Astrocyte (in vitro differentiated cells and primary cell): ENCODE measurements at places on chromosomes 7 and 10. TPM values are rescaled to one million over a fixed set of nuclear protein-coding genes. Genes with fewer than 3 reads are reported as not detected.

DNA sequence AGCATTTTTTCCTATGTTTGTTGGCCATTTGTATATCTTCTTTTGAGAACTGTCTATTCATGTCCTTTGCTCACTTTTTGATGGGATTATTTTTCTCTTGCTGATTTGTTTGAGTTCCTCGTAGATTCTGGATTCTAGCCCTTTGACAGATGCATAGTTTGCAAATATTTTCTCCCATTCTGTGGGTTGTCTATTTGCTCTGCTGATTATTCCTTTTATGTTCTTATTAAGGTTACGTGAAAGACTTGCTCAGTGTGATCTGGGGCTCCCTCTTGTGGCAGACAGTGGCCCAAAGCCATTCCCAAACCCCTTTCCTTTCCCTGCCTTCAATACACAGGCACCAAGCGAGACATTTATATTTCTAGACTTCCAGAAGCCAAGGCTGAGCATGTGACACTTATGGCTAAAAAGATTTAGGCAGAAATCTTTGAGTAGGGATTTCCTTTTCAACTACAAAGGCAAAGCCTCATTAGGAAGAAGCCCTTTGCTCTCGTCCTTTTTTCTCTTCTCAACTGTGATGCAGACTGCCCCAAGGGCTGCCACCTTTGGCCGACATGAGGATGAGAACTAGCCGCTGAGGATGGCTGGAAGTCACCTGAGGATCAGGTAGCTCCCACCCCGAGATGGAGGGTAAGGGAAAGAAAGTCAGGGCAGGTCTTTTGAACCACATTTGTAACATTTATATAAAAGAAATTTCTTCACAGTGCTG is 23.6 kb downstream of the ST8SIA6 start:
- H3K27ac ChIP-seq = no peak overlapping the region
- H3K4me3 ChIP-seq = no peak overlapping the region
- no peaks in the 10 kb centered on the region for H3K4me1 ChIP-seq

DNA sequence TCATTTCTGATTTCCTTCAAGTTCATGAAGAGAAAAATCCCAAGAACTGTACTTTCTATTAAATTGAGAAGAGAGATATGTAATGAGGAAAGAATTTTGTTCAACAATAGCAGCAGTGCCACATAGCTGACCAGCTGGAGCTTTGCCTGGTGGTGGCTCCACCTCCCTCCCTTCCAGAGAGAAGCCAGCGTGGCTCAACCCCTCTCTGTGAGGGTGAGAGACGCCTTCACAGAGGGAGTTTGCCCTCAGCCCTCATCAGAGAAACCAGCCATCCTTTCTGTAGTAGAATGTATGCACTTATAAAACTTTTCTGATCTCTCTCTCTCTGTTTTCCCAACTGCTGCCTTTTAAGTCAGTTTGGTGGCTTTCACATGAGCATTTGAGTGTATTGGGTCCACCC is 20.5 kb upstream of the COL1A2 start:
- peaks cover 27% of the 10 kb centered on the region for H3K4me1 ChIP-seq
- no peaks in the 10 kb centered on the region for H3K27me3 ChIP-seq
- DNase-seq = peak; percentile 94
- H3K27ac ChIP-seq = peak overlapping the region; percentile 96

GRCh38 chr10:86648704-86649427 is 5.5 kb upstream of the OPN4 start:
- no peaks in the 10 kb centered on the region for H3K27me3 ChIP-seq
- no peaks in the 10 kb centered on the region for H3K36me3 ChIP-seq
- H3K27ac ChIP-seq = no peak overlapping the region
- H3K4me3 ChIP-seq = no peak overlapping the region
- peak; percentile 62 for DNase-seq

- no peaks in the 10 kb centered on the region for H3K36me3 ChIP-seq
- peak overlapping the region; percentile 99 for H3K27ac ChIP-seq
- DNase-seq = peak; percentile 93
- peak overlapping the region; percentile 62 for H3K4me3 ChIP-seq
These were observed 227.2 kb upstream of the KLF14 start for GRCh38 chr7:130961128-130961601.

DNA sequence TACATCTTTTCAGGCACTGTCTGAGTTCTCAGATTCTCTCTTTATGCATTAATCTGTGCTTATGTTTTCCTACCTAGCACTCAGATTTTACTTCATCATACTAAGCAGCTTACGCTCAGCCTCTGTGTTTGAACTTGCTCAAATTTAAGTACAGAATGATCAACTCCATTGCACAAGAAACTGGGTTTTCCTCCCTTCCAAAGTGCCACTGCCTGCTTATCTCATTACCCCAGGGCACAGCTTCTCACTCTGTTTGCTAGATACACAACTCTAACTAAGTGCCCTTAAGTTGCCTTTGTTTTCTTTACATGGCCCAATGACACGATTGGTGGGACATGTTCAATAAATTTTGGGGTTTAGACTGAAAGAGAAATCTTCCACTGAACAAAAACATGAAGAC is 267.7 kb downstream of the GFRA1 start:
- no peak for DNase-seq
- H3K4me3 ChIP-seq = no peak overlapping the region
- H3K36me3 ChIP-seq = no peaks in the 10 kb centered on the region
- H3K27me3 ChIP-seq = no peaks in the 10 kb centered on the region

GRCh38 chr10:132272231-132272971 is 35.3 kb downstream of the STK32C start:
- DNase-seq = peak; percentile 70
- no peak overlapping the region for H3K4me3 ChIP-seq
- H3K27me3 ChIP-seq = peaks cover 7% of the 10 kb centered on the region
- no peaks in the 10 kb centered on the region for H3K36me3 ChIP-seq
- H3K27ac ChIP-seq = no peak overlapping the region

DNA sequence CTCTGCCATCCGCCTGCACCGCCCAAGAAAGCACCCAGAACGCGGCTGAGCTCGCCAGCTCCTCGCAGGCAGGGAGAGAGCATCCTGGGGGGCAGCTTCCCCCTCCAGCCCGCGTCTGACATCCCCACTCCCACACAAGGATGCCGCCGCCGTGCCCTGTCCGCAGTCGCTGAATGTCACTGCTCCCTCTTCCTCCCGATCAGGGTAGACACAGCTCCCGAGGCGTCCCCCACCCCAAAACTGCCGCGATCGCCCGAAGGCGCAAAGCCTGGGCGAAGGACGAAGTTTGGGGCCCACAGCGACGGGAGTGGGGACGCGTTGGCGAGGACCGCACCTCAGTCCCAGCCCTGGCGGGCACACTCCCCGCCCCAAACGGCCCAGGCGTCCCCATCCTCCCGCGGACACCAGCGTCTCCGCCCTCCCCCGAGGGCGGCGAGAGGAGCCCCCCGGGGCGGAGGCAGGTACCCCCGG is 1.5 kb upstream of the KAT6B start:
- H3K4me1 ChIP-seq = peaks cover 14% of the 10 kb centered on the region
- H3K27ac ChIP-seq = peak overlapping the region; percentile 48
- H3K27me3 ChIP-seq = no peaks in the 10 kb centered on the region
- no peak for DNase-seq
- no peaks in the 10 kb centered on the region for H3K36me3 ChIP-seq

DNA sequence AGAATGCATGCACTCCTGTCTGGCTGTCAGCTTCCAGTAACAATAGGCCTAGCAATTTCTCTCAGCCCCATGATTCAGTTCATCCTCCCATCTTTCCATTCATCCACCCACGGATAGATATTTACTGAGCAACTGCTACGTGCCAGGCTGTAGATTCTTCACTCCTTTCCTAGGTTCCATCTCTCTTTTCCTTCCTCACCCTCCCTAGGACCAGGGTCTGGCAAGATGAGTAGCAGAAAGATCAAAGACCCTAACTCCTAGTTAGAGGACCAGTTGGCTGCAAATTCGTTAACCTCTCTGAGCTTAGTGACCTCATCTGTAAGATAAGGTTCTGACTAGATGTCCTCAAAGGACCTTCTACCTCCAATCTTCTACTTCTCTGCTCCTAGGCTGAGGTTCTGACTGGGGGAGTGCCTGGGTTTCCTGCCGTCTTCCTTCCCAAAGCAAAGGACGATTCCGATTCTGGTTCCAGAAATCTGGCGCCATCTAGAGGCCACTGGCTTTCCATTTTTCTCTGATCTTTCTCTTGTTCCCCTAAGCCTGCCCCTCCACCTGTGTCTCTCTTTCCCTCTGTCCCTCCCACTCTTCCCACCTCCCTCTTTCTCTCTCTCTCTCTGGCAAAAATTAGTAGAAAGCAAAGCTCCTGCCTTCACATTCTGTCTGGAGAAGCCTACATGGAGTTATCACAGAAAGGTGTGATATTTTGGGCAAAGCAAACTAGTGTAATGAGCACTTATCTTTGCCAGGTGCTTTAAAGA is 26.2 kb downstream of the TBATA start:
- H3K4me3 ChIP-seq = no peak overlapping the region
- no peak overlapping the region for H3K27ac ChIP-seq
- DNase-seq = peak; percentile 49
- peaks cover 20% of the 10 kb centered on the region for H3K4me1 ChIP-seq
- no peaks in the 10 kb centered on the region for H3K36me3 ChIP-seq

GRCh38 chr10:22999942-23000341 is 72.1 kb downstream of the ARMC3 start:
- no peak overlapping the region for H3K27ac ChIP-seq
- H3K4me1 ChIP-seq = no peaks in the 10 kb centered on the region

GRCh38 chr10:94344522-94345122 is 18.1 kb downstream of the NOC3L start:
- no peak overlapping the region for H3K27ac ChIP-seq
- no peak overlapping the region for H3K4me3 ChIP-seq
- H3K27me3 ChIP-seq = no peaks in the 10 kb centered on the region
- no peaks in the 10 kb centered on the region for H3K4me1 ChIP-seq
- no peak for DNase-seq
- H3K36me3 ChIP-seq = peaks cover 55% of the 10 kb centered on the region

GRCh38 chr10:70271996-70272924 is 11.5 kb downstream of the NPFFR1 start:
- H3K27ac ChIP-seq = no peak overlapping the region
- no peak overlapping the region for H3K4me3 ChIP-seq
- H3K36me3 ChIP-seq = no peaks in the 10 kb centered on the region
- H3K27me3 ChIP-seq = no peaks in the 10 kb centered on the region

DNA sequence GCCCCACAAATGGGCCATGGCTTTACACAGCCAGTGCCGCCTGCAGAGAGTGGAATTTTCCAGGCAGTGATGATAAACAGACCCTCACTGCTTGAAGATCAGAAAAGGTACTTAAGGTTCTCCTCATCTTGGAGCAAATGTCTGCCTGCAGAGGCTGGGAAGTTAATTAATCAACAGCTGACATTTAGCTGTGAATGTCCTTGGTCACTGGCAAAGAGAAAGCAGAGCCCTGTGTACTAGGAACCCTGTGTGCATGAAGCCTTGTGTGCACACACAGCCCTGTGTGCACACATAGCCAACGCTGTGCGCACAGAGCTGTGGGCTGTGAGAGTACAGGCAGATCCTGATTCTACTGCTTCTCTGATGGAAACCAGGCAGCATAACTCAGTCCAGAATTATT is 291.6 kb upstream of the MKI67 start:
- no peak overlapping the region for H3K27ac ChIP-seq
- H3K4me3 ChIP-seq = no peak overlapping the region
- H3K4me1 ChIP-seq = no peaks in the 10 kb centered on the region
- no peaks in the 10 kb centered on the region for H3K27me3 ChIP-seq

DNA sequence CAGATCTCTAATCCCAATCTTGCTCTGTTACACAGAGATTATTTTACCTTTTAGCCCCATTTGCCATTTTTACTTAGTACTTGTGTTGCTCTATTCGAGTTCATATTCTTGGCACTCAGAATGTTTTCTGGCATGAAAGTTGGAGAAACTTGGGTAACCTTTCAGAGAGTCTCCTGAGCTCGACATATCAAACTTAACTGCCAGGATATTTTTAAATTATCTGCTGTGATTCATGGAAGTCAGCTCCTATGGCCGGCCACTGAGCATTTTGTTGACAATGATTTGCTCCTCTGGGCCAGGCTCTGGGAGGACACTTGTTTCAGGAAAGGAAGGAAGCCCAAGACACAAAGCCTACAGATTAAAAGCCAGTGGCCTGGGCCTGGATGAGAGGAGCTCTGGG is 396.7 kb downstream of the TNS3 start:
- no peak for DNase-seq
- no peaks in the 10 kb centered on the region for H3K4me1 ChIP-seq
- no peak overlapping the region for H3K27ac ChIP-seq
- H3K27me3 ChIP-seq = peaks cover 23% of the 10 kb centered on the region
- H3K4me3 ChIP-seq = no peak overlapping the region

DNA sequence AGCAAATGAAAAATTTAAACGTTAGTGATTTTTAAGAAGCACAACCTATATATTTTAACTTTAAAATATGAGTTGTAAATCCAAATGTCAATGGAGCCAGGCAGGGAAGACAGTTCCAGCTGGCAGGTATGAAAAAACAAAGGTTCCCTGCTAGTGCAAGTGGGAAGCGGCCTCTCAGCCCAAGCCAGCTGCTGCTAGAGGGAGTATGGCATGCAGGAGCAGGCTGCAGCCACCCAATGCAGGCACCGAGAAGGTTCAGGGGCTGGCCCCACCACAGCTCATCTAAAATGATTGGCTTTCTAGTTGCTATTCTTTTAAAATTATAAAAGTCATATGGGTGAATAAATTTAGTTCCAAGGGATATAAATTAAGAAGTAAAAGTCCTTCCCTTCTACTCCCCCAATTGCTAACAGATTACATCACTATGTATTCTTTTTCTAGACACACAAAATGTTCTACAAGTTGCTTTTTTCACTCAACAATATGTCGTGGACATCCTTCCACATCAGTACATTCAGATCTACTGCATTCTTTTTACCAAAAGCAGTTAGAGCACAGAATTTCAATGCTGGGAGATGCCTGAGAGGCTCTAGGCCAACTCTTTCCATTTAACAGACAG is 69.3 kb downstream of the SGMS1 start:
- no peak for DNase-seq
- H3K36me3 ChIP-seq = no peaks in the 10 kb centered on the region
- peaks cover 10% of the 10 kb centered on the region for H3K4me1 ChIP-seq
- H3K4me3 ChIP-seq = no peak overlapping the region

DNA sequence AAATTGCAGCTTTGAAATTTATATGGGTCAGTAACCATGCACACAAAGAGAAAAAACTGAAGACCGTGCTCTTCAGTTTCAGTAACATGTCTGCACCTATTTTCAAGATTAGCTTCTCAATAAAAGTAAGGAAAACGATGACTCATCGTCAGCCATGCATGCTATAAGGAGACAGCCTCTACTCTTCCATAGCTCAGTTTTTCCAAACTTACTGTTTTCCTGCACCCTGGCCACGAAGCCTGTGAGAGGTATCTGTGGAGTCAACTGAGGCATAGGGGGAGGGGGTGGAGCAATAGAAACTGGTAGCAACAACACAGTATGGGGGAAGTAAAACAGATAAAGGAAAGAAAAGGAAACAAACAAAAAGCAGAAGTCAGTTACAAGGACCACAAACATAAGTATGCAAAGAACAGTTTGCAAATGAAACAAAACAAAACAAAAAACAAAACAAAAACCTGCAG is 58.0 kb downstream of the PDSS1 start:
- DNase-seq = peak; percentile 52
- H3K27ac ChIP-seq = no peak overlapping the region
- H3K36me3 ChIP-seq = no peaks in the 10 kb centered on the region

- no peaks in the 10 kb centered on the region for H3K27me3 ChIP-seq
- H3K27ac ChIP-seq = no peak overlapping the region
- no peaks in the 10 kb centered on the region for H3K4me1 ChIP-seq
- no peak for DNase-seq
- no peak overlapping the region for H3K4me3 ChIP-seq
These were observed 49.0 kb upstream of the LYZL1 start for GRCh38 chr10:29239569-29240472.

GRCh38 chr7:7202375-7202720 is 20.0 kb downstream of the C1GALT1 start:
- H3K27me3 ChIP-seq = no peaks in the 10 kb centered on the region
- H3K36me3 ChIP-seq = no peaks in the 10 kb centered on the region

USP6NL gene
- total RNA-seq = 15.1 and 16.6 TPM in 2 replicates

CEP41 gene
- total RNA-seq = 16.4 and 17.3 TPM in 2 replicates

AKR1C4 gene
- total RNA-seq = not detected in 2 replicates

PAX4 gene
- not detected in 2 replicates for total RNA-seq

CABCOCO1 gene
- total RNA-seq = 0.23 TPM in 1 of 2 replicates, not detected in the other

BZW2 gene
- total RNA-seq = 83.4 and 84.9 TPM in 2 replicates

MINDY3 gene
- 28.4 and 29.6 TPM in 2 replicates for total RNA-seq

BAZ1B gene
- total RNA-seq = 61.0 and 62.5 TPM in 2 replicates

SDK1 gene
- total RNA-seq = 1.6 and 4.2 TPM in 2 replicates
